Hypothalamus (tissue), 51 donors: ENCODE measurements at places on chromosomes 12 and 14.

DNA sequence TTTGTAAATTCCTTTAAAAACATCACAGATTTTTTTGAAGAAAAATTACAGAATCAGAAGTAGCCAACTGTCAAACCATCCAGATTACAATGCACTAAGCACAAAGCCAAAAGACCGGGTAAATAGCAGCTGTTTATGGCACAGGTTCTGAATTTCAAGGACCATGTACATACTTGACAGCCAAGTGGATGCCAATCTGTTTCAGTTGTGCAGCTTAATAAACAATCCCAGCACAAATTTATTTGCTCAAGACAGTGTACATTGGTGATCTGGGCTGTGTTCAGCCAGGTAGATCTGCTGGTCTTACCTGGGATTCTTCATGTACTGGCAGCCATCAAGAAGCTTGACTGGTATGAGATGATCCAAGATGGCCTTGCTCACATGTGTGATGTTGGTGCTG is 229.8 kb upstream of the FLRT2 start:
- DNase-seq, result no peak

DNA sequence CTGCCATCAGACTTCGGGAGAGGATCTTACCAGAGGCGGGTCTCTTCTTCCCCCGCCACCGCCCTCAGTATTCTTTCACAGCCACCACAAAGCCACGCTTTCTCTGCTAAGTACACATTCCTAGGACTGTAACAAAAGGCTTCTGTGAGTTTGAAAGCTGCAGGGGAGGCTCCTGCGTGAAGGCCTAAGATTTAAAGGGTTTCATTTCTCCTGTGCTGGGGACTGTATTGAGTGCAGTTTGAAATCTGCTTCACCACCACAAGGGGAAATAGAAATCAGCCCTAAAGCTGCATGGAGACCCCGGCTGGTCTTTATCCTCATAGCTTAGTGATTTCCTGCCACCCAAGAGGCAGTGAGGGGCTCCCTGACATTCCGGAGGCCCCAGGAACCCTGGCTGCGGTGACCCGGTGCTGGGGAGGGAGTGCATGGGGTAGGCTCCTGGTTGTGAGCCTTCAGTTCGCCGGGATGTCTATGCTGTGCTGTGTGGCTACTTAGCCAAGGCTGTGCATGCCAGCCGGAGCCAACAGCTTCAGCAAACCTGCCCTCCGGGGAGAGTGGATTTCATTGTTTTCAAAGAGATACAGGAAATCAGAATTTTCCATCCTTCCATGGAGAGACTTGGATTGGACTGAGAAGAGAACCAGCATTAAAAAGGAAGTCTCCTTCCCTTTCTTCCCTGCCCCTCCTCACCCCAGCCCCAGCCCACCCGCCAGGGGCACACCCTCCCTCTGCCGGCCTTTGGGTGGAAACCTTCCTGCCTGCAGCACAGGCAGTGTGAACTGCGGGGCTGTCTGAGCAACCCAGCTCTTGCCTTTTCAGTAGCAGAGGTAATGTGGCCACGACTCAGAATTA is 163.3 kb downstream of the ETV6 start:
- DNase-seq, result no peak

DNA sequence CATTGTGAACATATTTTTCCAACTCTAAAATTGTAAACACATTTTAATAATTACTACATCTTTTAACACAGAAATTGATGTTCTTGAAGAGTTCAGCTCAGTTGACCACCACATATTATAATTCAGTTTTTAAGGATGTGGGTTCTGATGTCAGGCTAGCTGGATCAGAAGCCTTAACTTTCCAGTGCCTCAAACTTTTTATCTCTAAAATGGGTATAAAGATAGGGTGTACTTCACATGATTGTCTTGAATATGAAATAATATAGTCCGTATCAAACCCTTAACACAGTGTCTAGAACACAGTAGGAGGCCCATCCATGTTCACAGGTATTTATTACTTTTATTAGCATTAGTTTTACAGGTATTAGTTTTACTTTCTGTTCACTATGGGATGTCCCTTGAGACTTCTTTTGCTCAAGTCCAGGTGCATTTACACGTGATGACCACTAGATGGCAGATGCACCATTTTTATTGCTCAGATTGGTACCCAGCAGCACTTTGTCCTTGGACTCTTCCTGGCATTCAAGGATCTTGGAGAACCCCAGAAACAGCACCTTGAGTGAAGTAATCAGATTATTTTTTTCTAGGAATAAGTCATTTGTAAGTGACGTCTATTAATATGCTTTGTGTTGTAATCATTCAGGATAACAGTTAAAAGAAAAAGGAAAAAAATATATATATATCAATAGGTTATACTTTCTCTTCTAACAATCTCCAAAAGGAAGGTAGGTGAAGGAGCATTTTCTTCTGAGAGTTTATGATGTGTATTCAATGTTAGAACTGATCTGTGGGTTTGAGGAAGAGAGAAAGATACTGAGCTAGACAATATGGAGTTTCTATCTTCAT is 580.2 kb downstream of the ETNK1 start:
- DNase-seq, result no peak

DNA sequence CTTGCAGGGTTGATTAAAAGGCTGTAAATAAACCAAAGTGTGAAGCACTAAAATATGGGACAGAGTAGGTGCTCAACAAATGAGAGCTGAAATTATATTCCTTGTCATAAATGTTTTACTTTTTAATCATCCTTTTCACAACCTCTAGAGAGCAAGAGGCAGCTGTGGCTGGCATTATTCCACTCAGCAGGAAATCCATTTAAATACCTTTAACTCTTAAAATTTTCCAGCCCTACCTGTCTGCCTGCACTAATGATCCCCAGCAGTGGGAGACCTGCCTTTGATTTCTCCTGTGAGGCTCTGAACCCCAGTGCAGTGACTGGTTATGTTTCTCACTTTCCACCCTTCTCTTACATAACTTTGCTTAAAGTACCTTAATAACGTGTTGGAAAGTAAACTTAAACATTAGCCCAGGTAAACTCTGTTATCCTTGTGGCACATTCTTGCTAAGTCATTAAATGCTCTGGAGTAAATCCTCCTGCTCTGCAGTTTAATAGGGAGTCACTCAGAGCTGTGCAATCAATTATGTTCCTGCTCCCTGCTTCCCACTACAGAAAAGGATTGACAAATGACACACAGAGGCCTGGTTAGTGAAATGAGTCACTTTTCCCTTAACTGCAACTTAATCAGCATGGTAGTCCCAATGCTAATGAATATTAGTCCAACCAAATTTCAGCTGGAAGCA is 755.7 kb upstream of the USP15 start:
- no peak for DNase-seq

GRCh38 chr14:83924259-83924658 is 1605.7 kb upstream of the FLRT2 start:
- no peak for DNase-seq

GRCh38 chr14:61812347-61813095 is 50.3 kb downstream of the SNAPC1 start:
- DNase-seq, result peak; percentile 15

- no peak for DNase-seq
Measured at GRCh38 chr12:124582108-124582424, 14.7 kb upstream of the NCOR2 start.

GRCh38 chr12:1203735-1204019 is 212.7 kb downstream of the ERC1 start:
- no peak for DNase-seq

DNA sequence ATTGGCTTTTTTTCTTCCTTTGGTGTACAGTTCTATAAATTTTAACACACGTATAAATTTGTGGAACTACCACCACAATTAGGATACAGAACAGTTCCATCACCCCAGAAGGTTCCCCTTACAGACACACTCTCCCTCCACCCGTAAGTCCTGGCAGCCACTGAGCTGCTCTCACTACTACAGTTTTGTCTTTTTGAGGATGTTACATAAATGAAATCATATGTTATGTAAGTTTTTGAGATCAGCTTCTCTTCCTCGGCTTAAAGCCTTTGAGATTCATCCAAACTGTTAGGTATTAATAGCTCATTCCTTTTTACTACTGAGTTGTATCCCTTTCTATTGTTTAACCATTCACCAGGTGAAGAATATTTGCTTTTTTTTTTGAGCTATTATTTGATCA is 74.3 kb upstream of the SLC24A4 start:
- no peak for DNase-seq

DNA sequence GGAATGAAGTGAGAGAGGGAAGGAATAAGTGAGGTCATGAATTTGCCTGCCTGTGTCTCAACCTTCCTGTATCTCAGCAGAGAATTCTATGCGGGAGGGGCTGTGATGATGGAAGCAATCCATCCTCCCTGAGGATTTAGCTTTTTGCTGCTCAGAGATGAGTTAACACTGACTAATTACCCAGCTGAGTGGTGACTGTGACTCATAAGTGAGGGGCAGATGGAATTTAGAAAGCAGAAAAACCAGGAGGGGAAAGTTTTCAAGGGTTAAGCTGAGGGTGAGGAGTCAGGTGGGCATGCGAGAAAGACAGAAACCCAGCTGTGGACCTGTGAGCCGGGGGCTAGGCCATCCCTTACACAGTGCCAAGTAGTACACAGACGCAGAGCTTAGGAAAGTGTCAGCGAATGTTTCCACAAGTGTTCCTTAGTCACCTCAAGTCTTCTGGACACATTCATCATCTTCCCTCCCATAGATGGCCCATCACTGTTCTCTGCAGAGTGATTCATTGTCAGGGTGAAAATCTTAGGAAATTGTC is 277.9 kb downstream of the IPO8 start:
- no peak for DNase-seq

DNA sequence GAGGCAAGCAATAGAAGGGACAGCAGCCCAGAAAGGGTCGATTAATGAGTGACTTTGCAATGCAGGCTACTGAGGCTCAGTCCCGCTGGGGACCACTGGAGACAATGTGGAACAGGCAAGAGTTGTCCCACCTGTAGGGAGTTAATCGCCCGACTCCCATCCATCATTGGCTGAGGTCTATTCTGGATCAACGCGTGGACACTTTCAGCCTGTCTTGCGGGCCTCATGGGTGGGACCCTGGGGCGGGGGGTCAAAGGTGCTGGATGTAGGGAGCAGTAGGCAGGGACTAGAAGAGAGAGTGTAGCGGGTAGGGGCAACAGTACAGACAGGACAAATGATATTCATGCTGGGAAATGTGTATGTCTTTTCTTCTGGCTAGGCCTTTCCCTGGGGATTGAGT is 6.1 kb downstream of the IFI27L2 start:
- no peak for DNase-seq

GRCh38 chr14:69354383-69355153 is 43.5 kb downstream of the ERH start:
- no peak for DNase-seq

GRCh38 chr12:42756841-42757623 is 167.5 kb upstream of the PRICKLE1 start:
- DNase-seq, result no peak

GRCh38 chr12:120588948-120589930 is 8.0 kb upstream of the POP5 start:
- no peak for DNase-seq

GRCh38 chr12:88884600-88884999 is 304.3 kb upstream of the KITLG start:
- DNase-seq, result no peak
